Esophagus mucosa (tissue), 1 donor: ENCODE measurements at places on chromosomes 2 and 18.

- peak; percentile 37 for ATAC-seq
Measured at GRCh38 chr2:218895326-218895725, 14.7 kb downstream of the WNT10A start.

- peak; percentile 67 for ATAC-seq
Measured at GRCh38 chr2:226673314-226673723, 126.3 kb downstream of the IRS1 start.

GRCh38 chr2:198660501-198660900 is 797.2 kb downstream of the SATB2 start:
- no peak for ATAC-seq

GRCh38 chr18:78754311-78755043 is 225.1 kb upstream of the SALL3 start:
- no peak for ATAC-seq

GRCh38 chr18:9216459-9216858 is 79.9 kb downstream of the ANKRD12 start:
- no peak for ATAC-seq

DNA sequence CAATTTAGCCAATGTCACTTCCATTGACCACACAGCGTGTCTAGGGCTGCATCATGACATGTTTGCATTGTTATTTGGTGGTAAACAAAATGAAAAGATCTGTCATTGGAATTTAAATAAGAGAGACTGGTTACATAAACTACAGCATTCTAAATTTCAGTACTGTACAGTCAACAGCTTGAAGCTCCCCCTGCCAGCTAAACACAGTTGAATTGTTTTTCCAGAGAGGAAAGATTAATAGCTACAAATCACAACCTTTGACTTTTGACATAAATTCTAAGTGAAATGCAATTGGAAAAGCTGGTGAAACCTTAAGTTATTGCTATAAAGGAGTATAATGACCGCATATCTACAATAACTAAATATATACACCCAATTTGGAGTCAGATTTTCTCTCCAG is 1600.0 kb upstream of the ACVR2A start:
- ATAC-seq = no peak

GRCh38 chr2:43724728-43725526 is 48.7 kb upstream of the C1GALT1C1L start:
- ATAC-seq = no peak

- ATAC-seq = peak; percentile 37
Measured at GRCh38 chr2:20666304-20667150, at the start of gene GDF7. TSS of gene GDF7 (plus strand) at chr2:20667144. CDS start at chr2:20667240, 96 bp downstream.

DNA sequence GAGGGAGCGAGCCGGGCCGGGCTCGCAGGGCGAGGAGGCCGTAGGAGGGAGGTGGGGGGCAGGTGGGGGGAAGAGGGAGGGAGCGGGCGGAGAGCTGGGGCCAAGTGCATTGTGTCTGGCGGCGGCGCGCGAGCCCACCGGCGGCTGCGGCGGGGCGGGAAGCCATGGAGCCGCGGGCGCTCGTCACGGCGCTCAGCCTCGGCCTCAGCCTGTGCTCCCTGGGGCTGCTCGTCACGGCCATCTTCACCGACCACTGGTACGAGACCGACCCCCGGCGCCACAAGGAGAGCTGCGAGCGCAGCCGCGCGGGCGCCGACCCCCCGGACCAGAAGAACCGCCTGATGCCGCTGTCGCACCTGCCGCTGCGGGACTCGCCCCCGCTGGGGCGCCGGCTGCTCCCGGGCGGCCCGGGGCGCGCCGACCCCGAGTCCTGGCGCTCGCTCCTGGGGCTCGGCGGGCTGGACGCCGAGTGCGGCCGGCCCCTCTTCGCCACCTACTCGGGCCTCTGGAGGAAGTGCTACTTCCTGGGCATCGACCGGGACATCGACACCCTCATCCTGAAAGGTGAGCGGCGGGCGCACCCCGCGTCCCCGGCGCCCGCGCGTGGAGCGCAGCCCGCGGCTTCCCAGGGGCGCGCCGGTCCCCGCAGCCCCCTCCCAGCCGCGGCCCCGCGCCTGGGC is at the start of gene TMEM178A:
Gene TMEM178A (plus strand): TSS at position 107 of the 680 bp plus-strand sequence. CDS start 58 bp downstream, at position 165.
- no peak for ATAC-seq

DNA sequence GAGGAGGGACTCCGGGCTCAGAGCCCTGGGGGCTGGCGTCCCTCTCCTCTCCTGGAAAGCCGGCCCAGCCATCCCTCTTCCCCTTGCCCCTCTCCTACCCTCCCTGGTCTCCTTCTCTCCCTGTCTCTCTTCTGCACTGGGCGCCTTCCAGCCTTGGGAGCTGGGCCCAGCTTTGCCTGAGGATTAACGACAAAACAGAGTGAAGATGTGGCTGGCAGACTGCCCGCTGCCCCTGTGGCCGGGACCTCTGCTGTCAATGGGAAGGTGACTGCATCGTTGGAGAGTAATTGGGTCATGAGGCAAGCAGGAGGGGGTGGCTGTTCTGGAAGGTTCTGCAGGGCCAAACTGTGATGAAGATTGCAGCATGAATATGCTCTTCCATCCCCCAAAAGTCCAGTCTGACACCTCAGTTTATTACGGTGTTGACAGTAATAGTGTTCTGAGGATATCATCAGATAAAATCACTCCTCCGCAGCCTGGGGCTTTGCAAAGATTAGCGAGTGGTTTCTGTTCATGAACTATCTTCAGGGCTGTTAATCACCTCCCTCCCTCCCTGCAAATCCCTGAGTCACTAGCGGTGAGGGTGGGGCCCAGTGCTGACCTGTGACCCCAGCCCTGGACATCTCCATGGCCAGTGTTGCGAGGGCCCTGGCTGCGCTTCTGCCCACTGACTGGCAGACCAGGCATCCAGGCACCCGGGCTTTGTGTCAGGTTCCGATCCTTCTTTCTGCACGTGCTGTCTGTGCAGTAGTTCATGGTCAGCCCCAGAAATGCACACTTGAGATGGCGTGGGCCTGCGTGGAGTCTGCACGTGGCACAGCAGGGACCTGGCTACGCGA is 23.0 kb downstream of the RTP5 start:
- ATAC-seq = no peak

- ATAC-seq = no peak
Measured at GRCh38 chr2:180516232-180516631, 464.2 kb upstream of the UBE2E3 start.

DNA sequence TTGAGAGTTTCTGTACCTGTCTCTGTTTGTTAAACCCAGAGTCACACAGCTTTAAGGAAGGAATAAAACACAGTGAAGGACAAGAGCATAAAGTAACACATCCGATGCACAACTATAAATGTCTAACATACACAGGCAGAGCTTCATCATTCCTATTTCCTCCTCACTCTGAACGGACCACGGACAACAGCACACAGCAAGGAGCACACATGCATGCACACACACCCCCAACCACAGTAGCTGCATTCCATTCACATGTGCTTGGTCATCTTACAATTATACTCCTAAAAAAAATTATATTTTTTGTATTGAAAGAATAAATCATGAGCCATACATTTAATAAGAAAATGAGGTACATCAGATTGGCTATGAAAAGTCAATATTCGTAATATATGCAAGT is 58.3 kb downstream of the ID2 start:
- no peak for ATAC-seq

DNA sequence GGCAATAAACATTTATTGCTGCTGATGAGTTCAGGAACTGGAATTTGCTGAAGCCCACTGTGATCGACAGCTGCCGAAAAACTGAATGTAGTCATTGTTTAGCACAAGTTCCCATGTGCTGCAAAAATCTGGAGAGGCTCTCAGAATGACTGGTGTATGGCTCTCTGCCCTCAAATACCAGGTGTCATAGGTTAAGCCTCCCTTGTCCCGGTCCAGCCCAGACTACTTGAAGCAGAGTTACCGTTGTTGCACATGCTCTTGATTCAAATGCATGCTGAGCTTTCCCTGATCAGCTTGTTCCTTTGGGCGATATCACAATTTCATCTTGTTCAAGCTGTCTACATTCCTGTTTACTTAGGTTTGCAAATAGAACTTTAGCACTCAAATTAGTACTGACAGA is 625.2 kb downstream of the CPS1 start:
- ATAC-seq = no peak

- ATAC-seq = no peak
Measured at GRCh38 chr2:144529841-144530240, 9.9 kb upstream of the ZEB2 start.

DNA sequence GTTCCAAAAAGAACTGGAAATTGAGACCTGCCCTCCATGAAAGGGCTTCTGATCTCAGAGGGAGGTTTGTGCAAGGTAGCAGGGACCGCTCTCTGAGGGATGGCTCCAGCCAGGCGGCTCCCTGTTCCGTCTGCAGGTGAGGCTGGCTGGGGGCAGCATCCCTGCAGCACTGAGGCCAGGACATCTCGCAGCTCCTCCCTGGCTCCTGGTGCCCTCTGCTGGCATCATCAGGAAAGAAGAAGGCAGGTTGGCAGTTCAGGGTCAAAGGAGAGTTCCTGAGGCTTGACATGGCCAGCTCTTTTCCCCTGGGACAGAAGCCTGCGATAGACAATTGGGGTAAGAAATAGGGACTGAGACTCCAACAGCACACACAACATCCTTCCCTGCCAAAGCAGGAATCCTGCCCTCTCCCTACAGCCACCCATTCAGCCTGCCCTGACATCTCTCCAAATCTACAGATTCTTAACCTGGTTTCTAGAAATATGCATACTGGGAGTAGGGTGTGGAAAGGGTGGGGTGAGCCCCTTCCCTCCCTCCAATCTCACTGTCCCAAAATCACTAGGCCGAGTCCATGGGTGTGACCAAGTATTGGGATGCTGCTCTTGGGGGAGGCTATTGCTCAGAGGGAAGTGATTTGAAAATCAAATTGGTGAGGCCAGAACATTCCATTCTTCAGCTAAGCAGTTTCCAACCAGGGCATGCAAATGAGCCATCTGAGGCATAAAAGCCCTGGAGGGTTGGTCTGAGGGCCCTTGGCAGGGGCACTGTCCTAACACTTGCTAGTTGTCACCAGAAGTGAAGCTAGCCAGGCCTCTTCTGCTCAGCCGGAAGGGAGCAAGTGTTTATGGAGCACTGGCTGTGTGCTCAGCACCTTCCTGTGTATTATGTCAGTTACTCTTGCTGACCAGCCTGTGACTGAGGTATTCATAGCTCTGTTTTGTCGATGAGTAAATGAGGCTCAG is 185.4 kb downstream of the TFCP2L1 start:
- ATAC-seq = no peak

- ATAC-seq = no peak
Measured at GRCh38 chr2:17930773-17931172, 52.3 kb downstream of the KCNS3 start.

DNA sequence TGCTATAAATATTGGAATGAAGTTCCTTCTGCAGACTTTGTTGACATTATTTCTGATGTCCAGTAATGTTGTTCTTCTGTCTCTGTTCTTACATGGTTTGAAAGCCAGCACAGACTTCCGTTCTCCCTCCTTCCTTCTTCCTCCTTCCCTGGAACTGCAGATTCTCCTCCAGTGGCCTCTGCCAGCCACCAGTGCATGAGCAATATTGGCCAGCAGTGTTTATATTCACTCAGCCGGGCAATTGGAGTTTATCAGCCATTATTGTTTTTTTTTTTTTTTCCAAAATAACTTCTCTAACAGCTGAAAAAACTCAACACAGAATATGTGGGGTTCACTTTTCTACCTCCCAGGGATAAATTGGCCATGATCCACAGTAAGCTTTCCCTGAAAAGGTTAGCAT is 86.8 kb downstream of the ADCYAP1 start:
- no peak for ATAC-seq
